ENCODE measurements at places on chromosomes 7 and 10. TPM values are rescaled to one million over a fixed set of nuclear protein-coding genes. Genes with fewer than 3 reads are reported as not detected.

TMEM178B gene
- polyA plus RNA-seq = 4.4 TPM

ZNF33A gene
- polyA plus RNA-seq = 3.6 TPM

CTBP2 gene
- 274 TPM for polyA plus RNA-seq

NUTM2E gene
- 0.02 TPM for polyA plus RNA-seq

CADPS2 gene
- polyA plus RNA-seq = 8.9 TPM

PDE6C gene
- not detected for polyA plus RNA-seq

CAV1 gene
- 16.3 TPM for polyA plus RNA-seq

OR2A42 gene
- polyA plus RNA-seq = 0.09 TPM

EPO gene
- polyA plus RNA-seq = 0.42 TPM

PLAC9 gene
- 12.9 TPM for polyA plus RNA-seq

SCIN gene
- polyA plus RNA-seq = 0.47 TPM

PRSS2 gene
- polyA plus RNA-seq = not detected

BEND7 gene
- polyA plus RNA-seq = 1.8 TPM

Data from H1 (cell line).